Left ventricle myocardium superior (tissue), 1 donor: ENCODE measurements at places on chromosomes 6 and 20. TPM values are rescaled to one million over a fixed set of nuclear protein-coding genes. Genes with fewer than 3 reads are reported as not detected.

The THBD gene
- 13.1 TPM for total RNA-seq

DNA sequence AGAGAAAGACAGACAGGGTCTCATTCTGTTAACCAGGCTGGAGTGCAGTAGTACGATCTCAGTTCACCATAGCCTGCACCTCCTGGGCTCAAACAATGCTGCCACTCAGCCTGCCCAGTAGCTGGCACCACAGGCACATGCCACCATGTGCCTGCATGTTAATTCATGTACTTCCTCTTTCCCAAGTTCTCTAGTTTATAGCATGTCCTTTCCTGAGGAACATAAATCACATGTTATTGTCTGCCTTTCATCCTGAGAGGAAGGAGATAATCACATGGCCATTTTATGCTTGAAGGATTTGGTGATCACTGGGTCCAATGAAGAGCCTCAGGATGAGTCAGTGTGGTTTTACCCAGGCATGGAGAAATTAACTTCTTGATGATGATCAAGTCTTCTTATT lies 47.9 kb downstream of the COL11A2 start:
- no peak for DNase-seq

GRCh38 chr6:19655744-19656143 lies 181.4 kb upstream of the ID4 start:
- DNase-seq, result no peak

GRCh38 chr6:160349814-160350350 lies 1.7 kb downstream of the SLC22A3 start:
- DNase-seq, result no peak

- DNase-seq, result no peak
Measured at GRCh38 chr6:32684246-32684645, 17.8 kb upstream of the HLA-DQB1 start.

The TREM1 gene
- 0.92 TPM for total RNA-seq

The SLC17A2 gene
- not detected for total RNA-seq

- DNase-seq, result peak; percentile 5
Measured at GRCh38 chr6:170142559-170142958, 148.3 kb downstream of the DLL1 start.

- no peak for DNase-seq
Measured at GRCh38 chr6:131736003-131736596, 25.3 kb upstream of the CTAGE9 start.

DNA sequence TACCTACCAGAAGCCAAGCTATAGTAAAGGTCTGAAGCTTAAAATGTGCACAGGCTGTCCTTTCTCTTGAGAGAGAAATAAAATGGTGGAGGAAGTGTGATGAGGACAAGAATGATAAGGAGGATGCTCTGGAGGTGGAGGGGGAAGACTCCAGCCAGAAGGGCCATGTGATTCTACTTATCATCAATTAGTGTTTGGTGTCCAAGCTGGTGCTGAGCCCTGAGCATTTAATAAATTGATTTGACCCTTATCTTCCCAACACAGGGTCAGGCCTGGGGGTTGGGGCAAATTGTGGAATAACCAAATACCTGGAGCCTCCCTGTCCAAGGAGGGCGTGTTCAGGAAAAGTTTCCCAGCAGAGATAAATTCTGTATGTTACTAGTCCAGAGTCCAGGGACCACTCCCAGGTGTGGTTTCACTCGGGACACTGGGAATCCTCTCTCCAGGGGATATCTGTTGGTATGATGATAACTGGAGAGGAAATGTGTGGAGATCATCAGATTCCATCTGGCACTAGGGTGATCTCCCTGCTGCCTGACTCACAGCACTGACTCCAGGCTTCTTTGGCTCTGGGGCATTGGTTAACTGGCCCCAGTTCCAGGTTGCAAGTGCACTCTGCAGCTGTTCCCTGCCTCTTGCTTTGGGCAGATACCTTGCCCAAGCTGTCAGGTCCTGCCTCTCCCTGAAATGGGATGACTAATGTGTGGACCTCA lies 3.8 kb upstream of the MYBL2 start:
- DNase-seq, result no peak

The ZNF165 gene
- total RNA-seq, result 0.62 TPM

GRCh38 chr20:36317675-36318074 lies 11.5 kb downstream of the DLGAP4 start:
- DNase-seq, result no peak

The ATP9A gene
- 21.2 TPM for total RNA-seq

DNA sequence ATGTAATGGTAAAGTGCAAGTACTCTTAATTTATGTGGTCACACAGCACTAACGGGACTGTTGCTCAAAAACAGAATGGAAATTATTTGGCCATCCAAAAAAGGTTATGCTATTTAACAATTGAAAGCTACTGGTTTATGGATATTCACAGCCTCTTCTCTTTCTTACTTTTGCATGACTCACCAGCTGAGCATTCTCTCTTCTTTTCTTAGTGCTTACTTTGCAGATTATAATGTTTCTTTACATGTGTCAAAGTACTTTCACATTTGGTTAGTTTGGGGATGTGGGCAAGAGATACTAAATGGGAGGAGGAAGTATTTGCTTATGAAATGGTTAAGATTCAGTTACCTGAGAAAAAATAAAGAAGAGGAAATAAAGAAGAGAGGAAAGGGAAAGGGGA lies 610.5 kb downstream of the HTR1B start:
- no peak for DNase-seq

DNA sequence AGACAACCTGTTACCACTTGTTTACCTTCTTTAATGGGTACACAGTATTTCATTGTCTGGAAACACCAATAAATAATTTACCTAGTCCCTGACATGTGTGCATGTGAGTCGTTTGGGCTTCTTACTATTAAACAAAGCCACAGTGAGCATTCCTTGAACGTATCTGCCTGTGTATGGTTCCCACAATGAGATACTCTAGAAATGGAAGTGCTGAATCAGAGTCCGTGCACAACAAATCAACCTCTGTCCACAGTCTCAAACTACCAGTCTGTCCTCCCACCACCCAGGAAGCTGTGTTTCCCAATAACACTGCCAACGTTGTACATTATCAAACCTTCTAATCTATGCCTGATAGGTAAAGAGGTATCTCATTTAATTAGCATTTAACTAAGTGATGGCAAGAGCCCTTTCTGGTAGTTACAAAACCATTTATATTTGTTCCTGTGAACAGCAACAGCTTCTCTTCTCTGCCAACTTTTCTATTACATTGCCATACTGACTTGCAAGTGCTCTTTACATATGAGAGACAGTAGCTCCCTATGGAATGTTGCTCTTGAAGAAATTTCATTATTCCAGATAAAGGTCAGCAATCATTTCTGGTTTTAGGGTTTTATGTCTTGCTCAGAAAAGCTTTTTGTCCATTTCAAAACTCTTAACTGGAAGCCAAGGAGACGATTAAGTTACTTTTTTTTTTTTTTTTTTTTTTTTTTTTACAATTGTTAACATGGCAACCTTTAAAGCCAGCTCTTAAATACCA lies 14.7 kb downstream of the JAG1 start:
- no peak for DNase-seq

- peak; percentile 74 for DNase-seq
Measured at GRCh38 chr20:36482044-36482473, 59.3 kb upstream of the MYL9 start.

DNA sequence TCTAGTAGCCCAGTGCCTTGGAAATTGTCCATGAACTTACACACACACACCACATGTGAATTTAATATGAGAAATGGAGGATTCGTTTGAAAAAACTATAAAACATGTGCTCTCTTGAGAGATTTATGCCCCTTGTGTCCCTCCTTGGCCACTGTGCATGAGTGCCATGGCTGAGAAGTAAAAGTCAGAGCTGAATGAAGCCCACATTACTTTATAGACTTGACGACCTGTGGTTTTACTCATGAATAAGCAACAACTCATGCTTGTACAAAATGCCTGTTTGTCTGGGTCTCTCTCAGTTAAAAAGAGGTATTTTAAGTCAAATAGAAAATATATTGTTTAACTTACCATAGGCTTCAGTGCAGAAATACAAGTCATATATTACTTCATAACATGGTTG lies 102.7 kb downstream of the KCNQ5 start:
- DNase-seq, result no peak

The F13A1 gene
- total RNA-seq, result 100 TPM

DNA sequence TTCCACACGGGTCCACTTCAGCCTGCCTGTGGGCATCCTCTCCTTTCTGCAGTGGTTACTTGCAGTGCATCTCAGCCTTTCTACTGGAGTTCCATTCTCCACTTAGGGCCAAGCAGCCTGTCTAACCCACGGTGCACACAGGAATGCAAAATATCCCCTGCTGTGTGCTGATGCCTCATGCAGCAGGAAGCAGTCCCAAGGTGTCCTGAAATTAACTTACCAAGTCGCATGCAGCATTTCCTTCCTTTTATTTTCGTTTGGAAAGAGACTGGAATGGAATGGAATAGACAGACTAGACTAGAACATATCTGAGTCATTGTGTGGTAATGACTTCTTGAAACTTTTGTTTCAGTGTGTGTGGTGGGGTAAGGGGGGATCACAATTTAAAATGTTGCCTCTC lies 25.9 kb upstream of the FOXQ1 start:
- DNase-seq, result no peak

DNA sequence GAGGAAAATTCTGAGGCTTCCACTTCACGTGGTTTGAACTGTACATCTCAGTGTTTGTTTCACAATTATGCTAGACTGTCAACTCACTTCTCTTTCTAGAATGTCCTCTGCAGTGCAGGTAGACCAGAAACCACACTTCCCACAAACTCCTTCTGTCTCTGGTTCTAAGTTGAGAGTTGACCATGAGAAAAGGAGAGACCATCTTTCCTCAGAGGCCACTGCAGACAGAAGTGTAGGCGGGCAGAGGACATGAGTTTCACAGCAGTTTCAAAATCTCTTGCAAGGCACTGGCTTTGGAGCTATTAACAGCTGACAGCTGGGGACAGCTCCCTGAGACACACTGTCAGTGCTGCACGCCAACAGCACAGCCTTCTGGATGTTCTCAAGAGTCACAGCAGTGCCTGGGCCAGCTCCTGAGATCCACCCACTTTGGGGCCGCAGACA lies 55.4 kb upstream of the MOXD1 start:
- DNase-seq, result peak; percentile 70

The CCM2L gene
- total RNA-seq, result 9.2 TPM

DNA sequence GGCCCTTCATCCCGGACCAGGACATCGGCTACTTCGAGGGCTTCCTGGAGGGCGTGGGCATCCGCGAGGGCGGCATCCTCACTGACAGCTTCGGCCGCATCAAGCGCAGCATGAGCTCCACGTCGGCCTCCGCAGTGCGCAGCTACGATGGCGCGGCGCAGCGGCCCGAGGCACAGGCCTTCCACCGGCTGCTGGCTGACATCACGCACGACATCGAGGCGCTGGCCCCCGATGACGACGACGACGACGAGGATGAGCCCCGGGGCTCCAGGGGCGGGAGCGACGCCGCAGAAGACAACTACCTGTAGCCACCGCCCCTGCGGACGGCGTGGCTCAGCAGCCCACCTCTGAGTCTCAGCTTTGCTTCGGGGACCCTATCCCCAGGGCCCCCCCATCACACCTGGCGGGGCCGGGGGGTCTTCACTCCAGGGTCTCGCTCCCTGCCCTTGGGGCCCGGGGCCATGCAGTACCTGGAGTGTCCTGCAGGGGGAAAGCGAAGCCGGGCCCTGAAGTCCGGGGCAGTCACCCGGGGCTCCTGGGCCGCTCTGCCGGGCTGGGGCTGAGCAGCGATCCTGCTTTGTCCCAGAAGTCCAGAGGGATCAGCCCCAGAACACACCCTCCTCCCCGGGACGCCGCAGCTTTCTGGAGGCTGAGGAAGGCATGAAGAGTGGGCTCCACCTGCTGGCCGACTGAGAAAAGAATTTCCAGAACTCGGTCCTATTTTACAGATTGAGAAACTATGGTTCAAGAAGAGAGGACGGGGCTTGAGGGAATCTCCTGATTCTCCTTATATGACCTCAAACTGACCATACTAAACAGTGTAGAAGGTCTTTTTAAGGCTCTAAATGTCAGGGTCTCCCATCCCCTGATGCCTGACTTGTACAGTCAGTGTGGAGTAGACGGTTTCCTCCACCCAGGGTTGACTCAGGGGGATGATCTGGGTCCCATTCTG lies 20.8 kb upstream of the HCK start:
- DNase-seq, result peak; percentile 84

The CAGE1 gene
- total RNA-seq, result not detected

The FRK gene
- 8.8 TPM for total RNA-seq

DNA sequence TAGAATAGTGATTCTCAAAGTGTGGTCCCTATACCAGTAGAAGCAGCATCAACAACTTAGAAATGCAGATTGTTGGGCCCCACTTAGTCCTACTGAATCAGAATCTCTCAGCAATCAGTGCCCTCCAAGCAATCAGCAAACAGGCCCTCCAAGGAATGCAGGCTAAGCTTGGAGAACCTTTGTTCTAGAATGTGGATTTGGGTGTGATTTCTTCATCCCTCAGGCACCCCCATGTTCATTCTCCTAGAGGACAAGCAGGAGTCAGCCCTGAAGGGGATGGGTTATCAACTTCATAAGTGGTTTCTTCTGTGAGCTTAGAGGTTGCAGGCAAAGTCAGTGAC lies 40.5 kb upstream of the TAF8 start:
- DNase-seq, result no peak

The LINC00237 gene
- not detected for total RNA-seq

- no peak for DNase-seq
Measured at GRCh38 chr6:14083751-14084150, 33.8 kb upstream of the CD83 start.

- no peak for DNase-seq
Measured at GRCh38 chr6:24019830-24020229, 106.2 kb upstream of the NRSN1 start.

GRCh38 chr6:118635909-118636735 lies 15.3 kb downstream of the CEP85L start:
- DNase-seq, result no peak
